SJCRH30 (cell line): ENCODE measurements at places on chromosomes 4 and X. TPM values are rescaled to one million over a fixed set of nuclear protein-coding genes. Genes with fewer than 3 reads are reported as not detected.
A peak's percentile ranks its signal among the peaks of the same experiment; 100 is the strongest.

DNA sequence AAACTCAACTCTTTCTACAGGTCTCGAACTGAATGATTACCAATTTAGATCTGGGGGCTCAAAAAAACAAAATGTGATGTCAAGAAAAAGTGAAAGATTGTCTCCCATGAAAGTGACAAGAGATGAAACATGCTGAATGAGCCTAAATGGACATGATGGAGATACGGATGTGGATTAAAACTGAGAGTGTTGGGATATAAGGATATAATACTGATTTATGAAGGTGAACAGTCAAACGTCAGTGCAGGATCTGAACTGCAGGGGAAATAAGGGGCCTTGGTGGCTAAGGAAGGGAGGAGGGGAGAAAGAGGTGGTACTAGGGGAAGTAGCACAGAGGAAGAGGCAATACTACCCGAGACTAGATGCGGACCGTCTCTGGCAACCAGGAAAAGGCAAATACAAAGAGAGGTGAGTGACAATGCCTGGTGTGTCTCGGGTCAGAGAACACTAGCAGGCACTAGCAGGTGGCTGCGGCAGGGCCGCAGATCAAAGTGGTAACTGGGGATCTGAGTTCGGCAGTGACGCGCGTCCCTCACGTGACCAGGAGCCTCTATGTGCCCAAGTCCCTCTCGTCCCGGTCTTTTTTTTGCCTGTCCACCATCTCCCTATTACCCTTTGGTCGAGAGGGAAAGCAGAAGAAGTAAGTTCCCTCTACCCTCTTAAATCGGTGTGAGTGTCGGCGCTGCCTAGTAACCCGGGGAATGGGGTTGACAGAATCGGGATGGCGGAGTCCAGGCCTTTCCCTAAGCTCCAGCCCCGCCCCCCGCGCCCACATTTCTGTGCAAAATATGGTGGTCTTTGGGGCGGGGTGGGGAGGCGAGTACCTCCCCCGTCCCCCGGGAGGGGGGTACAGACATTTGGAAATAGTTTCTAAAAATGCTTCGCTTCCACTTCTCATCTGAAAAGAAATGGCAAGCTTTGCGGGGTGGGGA is at the start of gene TCEAL1:
Gene TCEAL1, plus strand, starts transcription at position 590 of the 932 bp plus-strand sequence. CDS start 942 bp downstream, outside the sequence.
- peak; percentile 92 for DNase-seq

DNA sequence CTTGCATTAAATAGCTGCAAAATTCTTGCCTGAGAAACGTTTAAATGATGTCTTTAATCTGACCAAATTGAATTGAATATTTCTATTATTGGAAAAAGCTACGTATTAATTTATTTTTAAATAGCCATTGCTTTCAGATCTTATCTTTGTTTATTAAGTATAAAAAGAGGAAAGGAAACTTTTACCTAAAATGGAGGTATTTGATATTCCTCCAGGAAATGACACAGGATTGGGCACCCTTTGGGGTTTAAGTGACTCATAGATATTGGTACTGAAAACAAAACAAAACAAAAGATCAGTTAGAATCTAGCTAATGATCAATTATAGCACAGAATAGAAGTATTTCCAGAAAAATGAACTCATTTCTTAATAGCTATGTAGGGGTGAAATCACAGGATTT is 34.1 kb downstream of the PLS3 start:
- no peak for DNase-seq

ADGRG2 gene
- total RNA-seq: 0.13 and 0.22 TPM in 2 replicates

AVPR2 gene
- total RNA-seq: not detected in 2 replicates

SPACA5 gene
- not detected in 2 replicates for total RNA-seq

SFRP2 gene
- total RNA-seq: not detected in 2 replicates

JCHAIN gene
- not detected in 2 replicates for total RNA-seq
